ENCODE measurements at places on chromosomes 12 and 14. TPM values are rescaled to one million over a fixed set of nuclear protein-coding genes. Genes with fewer than 3 reads are reported as not detected.

DNA sequence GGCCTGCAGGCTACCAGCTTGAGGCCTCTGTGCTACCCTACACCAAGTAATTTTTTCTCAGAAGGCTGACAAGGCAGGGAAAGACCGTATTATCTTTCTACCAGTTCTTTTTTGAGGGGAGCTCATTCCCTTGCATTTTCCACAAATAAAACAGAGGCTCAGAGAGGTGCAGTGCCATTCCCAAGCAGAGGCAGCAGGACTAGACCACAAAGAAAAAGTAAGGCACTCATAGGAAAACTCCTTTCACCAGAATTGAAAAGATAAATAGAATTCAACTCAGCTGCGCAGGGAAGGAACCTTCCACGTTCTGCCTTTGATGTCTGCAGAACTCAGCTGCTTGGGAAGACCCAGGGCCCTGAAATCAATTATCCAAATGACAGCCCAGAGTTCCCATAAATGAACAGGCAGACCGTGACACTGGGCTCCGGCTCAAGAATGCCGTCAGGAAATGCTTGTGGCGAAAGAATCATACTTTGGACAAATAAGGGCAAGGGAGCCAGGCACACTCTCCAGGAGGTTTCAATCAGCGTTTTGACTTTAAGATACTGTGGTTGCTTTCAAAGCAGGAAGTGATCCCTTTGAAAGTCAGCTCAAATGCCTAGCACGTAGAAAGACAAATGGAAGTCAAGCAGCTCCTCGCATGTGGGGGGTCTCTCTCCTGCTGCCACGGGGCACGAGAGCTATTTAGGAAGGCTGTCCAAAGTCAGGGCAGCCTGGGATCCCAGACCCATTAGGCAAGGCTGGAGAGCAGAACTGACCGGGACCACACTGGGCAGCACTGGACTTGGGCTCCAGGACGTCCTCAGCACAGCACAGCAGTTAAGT is 14.0 kb downstream of the KCTD10 start:
- peak overlapping the region; percentile 99 for H3K27ac ChIP-seq
- H3K27me3 ChIP-seq = no peaks in the 10 kb centered on the region
- DNase-seq = peak; percentile 99
- peaks cover 20% of the 10 kb centered on the region for H3K36me3 ChIP-seq
- peaks cover 78% of the 10 kb centered on the region for H3K4me1 ChIP-seq

- no peaks in the 10 kb centered on the region for H3K4me1 ChIP-seq
- no peak for DNase-seq
- no peaks in the 10 kb centered on the region for H3K27me3 ChIP-seq
- no peaks in the 10 kb centered on the region for H3K36me3 ChIP-seq
Measured at GRCh38 chr14:22106700-22107697, 433.4 kb upstream of the OR4E1 start.

GRCh38 chr12:56634837-56635791 is 5.0 kb upstream of the BAZ2A start:
- DNase-seq = peak; percentile 83
- H3K27ac ChIP-seq = peak overlapping the region; percentile 78
- peaks cover 12% of the 10 kb centered on the region for H3K36me3 ChIP-seq
- H3K4me3 ChIP-seq = peak overlapping the region; percentile 78

DNA sequence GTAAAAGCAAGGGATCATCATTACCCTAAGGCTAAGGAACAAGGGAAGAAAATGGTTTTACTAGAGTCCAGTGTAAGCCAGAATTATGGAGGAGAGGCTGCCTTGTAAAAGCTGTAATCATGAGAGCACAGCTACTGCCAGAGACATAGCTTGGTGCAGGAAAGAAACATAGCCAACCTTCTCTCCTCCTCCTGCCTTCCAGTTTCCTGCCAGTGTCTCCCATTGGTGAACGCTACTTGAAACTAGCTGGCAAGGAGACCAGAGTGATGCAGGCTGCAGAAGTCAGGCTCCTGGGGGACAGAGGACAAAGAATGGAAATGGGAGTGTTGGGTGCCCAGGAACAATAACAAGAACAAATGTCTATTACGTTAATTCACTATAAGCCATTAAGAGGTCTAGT is 158.5 kb downstream of the NELL2 start:
- no peaks in the 10 kb centered on the region for H3K36me3 ChIP-seq
- no peaks in the 10 kb centered on the region for H3K4me1 ChIP-seq
- H3K27ac ChIP-seq = no peak overlapping the region
- DNase-seq = no peak

- no peaks in the 10 kb centered on the region for H3K27me3 ChIP-seq
- DNase-seq = no peak
- H3K27ac ChIP-seq = no peak overlapping the region
- no peaks in the 10 kb centered on the region for H3K36me3 ChIP-seq
Measured at GRCh38 chr12:118763234-118763633, 218.1 kb upstream of the SRRM4 start.

- no peak overlapping the region for H3K27ac ChIP-seq
- peaks cover 2% of the 10 kb centered on the region for H3K4me1 ChIP-seq
- H3K4me3 ChIP-seq = no peak overlapping the region
- no peaks in the 10 kb centered on the region for H3K36me3 ChIP-seq
Measured at GRCh38 chr12:12880537-12880936, 10.8 kb upstream of the GPRC5A start.

- no peak overlapping the region for H3K27ac ChIP-seq
- DNase-seq = no peak
- no peaks in the 10 kb centered on the region for H3K4me1 ChIP-seq
- no peaks in the 10 kb centered on the region for H3K36me3 ChIP-seq
- H3K27me3 ChIP-seq = no peaks in the 10 kb centered on the region
Measured at GRCh38 chr14:49559979-49560768, 26.0 kb downstream of the RPS29 start.

GRCh38 chr14:103546652-103547454 is 15.6 kb downstream of the BAG5 start:
- H3K4me1 ChIP-seq = peaks cover 31% of the 10 kb centered on the region
- H3K36me3 ChIP-seq = no peaks in the 10 kb centered on the region
- H3K27me3 ChIP-seq = no peaks in the 10 kb centered on the region
- DNase-seq = no peak
- no peak overlapping the region for H3K27ac ChIP-seq

DNA sequence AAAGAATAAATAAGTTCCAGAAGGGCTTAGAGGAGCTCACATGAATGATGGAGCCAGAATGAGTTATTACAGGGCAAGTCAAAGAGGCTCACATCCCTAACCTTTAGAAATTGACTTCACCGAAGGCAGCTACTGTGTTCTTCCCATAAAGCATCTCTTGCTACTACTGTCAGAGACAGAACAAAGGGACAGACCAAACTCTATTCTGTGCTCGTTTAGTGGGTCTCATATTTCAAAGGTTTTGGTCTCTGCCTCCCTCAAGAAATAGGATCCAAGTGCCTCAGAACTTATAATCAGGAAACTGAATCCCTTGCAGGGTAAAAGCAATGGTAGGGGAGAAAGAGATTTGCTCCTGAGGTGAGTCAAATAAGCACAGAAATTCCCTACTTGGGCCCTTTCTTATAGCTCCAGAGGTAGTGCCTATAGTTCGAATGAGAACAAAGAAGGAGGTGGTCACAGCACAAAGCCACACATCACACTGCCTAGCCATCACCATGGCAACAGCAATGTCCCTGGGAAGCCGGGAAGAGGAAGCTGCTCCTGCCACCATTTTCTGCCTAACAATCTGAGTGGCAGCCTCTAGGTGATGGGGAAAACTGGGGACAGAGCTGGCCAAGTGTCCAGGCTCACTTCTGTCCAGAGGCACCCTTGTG is 294.9 kb downstream of the FOXN3 start:
- H3K4me3 ChIP-seq = no peak overlapping the region
- no peaks in the 10 kb centered on the region for H3K4me1 ChIP-seq
- peaks cover 3% of the 10 kb centered on the region for H3K27me3 ChIP-seq
- no peak overlapping the region for H3K27ac ChIP-seq

DNA sequence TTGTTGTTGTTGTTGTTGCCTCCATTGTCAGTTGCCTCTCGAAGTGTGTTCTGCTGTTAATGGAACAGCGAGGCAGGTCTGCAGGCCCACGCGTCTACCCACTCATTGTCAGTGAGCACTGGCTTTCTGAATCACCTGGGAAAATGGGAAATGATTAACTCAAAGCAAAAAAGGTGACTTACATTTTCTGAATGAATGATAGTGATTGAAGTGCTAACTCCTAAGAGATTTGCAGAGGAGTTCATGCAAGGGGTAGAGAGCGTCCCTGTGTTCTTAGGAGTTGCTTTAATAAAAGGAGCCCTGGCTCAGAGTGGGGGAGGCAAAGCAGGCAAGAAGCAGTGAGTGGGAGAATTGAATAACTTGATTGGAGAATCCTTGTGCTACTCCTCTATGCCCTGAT is 177.6 kb downstream of the CAND1 start:
- no peaks in the 10 kb centered on the region for H3K4me1 ChIP-seq
- H3K36me3 ChIP-seq = no peaks in the 10 kb centered on the region
- no peak overlapping the region for H3K27ac ChIP-seq

DNA sequence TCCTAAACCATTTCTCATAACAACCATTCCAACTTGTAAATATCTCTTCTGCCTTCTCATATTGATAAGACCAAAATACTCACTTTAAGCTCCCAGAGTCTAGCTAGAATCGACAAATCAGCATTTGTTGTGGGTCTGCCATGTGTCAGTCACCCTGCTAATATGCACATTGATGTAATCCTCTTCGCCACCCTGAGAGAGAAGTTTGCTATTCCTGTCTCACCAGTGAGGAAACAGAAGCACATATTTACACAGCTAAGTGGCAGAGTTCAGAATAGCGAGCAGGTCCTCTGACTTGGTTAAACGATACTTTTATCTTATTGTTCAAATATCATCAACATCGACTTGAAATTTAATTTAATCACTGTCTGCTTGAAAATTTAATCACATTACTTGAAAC is 142.1 kb downstream of the ANO4 start:
- H3K27me3 ChIP-seq = no peaks in the 10 kb centered on the region
- H3K36me3 ChIP-seq = no peaks in the 10 kb centered on the region
- no peak overlapping the region for H3K27ac ChIP-seq
- no peaks in the 10 kb centered on the region for H3K4me1 ChIP-seq
- no peak for DNase-seq
- no peak overlapping the region for H3K4me3 ChIP-seq

GRCh38 chr12:47270782-47271664 is 191.3 kb upstream of the AMIGO2 start:
- H3K27ac ChIP-seq = no peak overlapping the region
- H3K4me1 ChIP-seq = no peaks in the 10 kb centered on the region
- DNase-seq = peak; percentile 21
- no peaks in the 10 kb centered on the region for H3K27me3 ChIP-seq

- DNase-seq = no peak
- no peaks in the 10 kb centered on the region for H3K27me3 ChIP-seq
- peaks cover 7% of the 10 kb centered on the region for H3K4me1 ChIP-seq
- H3K4me3 ChIP-seq = no peak overlapping the region
- no peak overlapping the region for H3K27ac ChIP-seq
- H3K36me3 ChIP-seq = no peaks in the 10 kb centered on the region
Measured at GRCh38 chr14:68676511-68676943, 116.3 kb downstream of the ZFP36L1 start.

- peaks cover 2% of the 10 kb centered on the region for H3K27me3 ChIP-seq
- H3K36me3 ChIP-seq = no peaks in the 10 kb centered on the region
- peak; percentile 66 for DNase-seq
- peak overlapping the region; percentile 63 for H3K4me3 ChIP-seq
- H3K4me1 ChIP-seq = no peaks in the 10 kb centered on the region
- no peak overlapping the region for H3K27ac ChIP-seq
Measured at GRCh38 chr14:32201193-32201815, 541 bp upstream of the RNU6-7 start.

DNA sequence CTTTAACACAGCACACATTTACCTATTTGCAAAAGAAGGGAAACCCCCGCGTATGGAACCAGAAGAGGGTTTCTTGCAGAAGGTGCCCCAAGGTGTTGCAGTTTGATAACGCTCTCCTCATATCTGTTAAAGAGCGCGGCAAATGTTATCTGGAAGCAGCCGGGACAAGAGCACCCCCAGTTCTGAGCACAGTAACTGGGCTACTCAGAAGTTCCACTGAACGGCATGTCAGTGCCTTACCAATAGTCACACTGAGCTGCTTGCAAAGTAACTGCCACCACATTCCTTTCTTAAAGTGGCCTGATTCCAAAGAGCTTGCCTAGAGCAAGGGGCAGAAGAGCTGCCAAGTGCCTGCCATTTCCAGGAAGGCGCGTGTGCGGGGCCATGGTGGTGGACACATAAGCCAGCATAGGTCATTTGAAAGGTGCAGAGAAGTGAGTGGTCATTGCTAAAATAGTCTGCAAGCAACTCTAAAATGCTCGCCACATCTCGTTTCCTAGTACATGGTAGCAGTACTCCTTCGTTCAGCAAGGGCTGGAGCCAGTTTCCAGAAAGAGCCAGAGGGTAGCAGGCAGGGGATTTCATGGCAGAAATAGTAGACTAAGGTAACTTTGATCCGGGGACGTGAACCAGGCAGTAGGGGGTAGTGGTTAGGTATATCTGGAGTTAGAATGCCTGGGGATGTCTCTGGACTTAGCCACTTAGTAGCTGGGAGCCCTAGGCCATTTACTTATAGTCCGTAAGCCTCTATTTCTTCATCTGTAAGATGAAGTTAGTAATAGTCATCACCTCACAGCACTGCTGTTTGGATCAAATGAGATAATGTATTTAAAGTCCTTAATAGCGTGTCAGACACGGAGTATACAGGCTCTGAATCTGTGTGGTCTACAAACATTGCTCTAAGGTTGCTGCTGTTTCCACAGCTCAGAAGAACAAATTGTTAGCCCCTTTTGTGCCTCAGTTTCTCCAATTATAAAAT is 37.6 kb downstream of the SPTB start:
- no peaks in the 10 kb centered on the region for H3K4me1 ChIP-seq
- H3K27me3 ChIP-seq = peaks cover 34% of the 10 kb centered on the region
- H3K27ac ChIP-seq = no peak overlapping the region
- no peaks in the 10 kb centered on the region for H3K36me3 ChIP-seq
- peak; percentile 3 for DNase-seq

DNA sequence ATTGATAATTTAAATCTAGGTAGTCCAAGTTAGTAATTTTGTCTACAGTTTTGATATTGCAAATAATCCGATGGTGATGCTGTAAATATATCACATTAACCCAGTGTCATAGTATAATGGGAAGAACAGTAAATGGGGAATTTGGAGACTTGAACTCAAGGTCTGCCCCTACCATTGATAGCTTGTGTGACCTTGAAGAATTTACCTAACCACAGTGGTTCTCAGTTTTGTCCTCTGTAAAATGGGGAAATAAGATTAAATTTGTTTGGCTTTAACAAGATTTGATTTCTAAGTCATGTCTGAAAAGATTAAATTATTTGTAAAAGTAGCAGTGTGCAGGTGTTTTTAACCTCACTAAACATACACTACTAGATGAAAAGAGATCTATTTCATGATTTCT is 100.9 kb downstream of the UNC79 start:
- no peak for DNase-seq
- no peaks in the 10 kb centered on the region for H3K27me3 ChIP-seq
- H3K4me1 ChIP-seq = no peaks in the 10 kb centered on the region
- H3K27ac ChIP-seq = no peak overlapping the region
- H3K36me3 ChIP-seq = no peaks in the 10 kb centered on the region

- no peak overlapping the region for H3K4me3 ChIP-seq
- H3K27ac ChIP-seq = no peak overlapping the region
- H3K27me3 ChIP-seq = no peaks in the 10 kb centered on the region
- no peaks in the 10 kb centered on the region for H3K36me3 ChIP-seq
Measured at GRCh38 chr14:105899071-105899641, 372.8 kb downstream of the TMEM121 start.

GRCh38 chr12:105273601-105274000 is 37.6 kb upstream of the APPL2 start:
- no peak for DNase-seq
- no peaks in the 10 kb centered on the region for H3K4me1 ChIP-seq
- no peak overlapping the region for H3K27ac ChIP-seq
- no peaks in the 10 kb centered on the region for H3K36me3 ChIP-seq
- H3K4me3 ChIP-seq = no peak overlapping the region
- H3K27me3 ChIP-seq = no peaks in the 10 kb centered on the region

SYCP3 gene
- 0.26 TPM for total RNA-seq

CCDC197 gene
- total RNA-seq = not detected

FOXN4 gene
- total RNA-seq = not detected

IL22 gene
- total RNA-seq = not detected

DDX23 gene
- 62.4 TPM for total RNA-seq

PRKD1 gene
- total RNA-seq = 15.9 TPM

KRT4 gene
- total RNA-seq = under 0.01 TPM

HSPB8 gene
- total RNA-seq = 21.3 TPM

CRIP1 gene
- 3.0 TPM for total RNA-seq

GRIN2B gene
- not detected for total RNA-seq

Measured in fibroblast of lung (primary cell).